ENCODE measurements at places on chromosomes 5 and 9.

- DNase-seq = no peak
Observed at GRCh38 chr9:121437891-121438290, 61.8 kb downstream of the GGTA1 start.

GRCh38 chr5:142206801-142207200 is 98.2 kb downstream of the NDFIP1 start:
- DNase-seq = no peak

DNA sequence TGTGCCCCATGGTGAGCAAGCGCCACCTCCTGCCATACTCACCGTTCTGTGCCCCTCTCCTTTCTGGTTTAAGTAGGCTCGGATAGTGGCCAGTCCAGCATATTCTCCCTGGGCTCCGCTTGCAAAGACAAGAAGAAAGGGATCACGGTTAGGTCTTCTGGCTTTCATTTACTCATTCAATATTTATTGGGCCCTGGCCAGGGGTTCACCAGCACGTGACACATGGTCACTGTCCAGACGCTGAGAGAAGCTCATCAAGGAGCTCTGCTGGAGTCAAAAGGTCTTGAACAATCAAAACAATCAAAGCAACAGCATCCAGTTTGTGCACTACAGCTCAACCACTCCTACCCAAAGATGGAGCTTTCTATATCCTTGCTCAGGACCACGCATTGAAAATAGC is 80.2 kb downstream of the GLDC start:
- no peak for DNase-seq

DNA sequence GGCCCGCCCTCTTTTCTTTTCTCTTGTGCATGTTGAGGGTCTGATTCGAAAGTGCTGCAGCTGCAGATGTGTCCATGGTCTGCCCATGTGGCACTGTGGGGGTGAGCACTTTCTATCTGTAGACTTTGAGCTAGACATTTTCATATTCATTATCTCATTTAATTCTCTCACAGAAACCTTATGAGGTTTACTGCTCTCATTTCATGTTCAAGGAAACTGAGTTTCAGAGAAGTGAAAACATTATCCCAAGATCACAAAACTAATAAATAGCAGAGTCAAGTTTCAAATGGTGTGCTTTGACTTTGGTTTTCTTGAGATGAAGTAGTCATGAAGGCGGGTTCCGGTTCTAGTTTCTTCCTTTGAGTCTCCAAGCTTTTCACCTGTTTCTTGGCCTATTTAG is 536.5 kb upstream of the ZNF462 start:
- no peak for DNase-seq

- no peak for DNase-seq
Observed at GRCh38 chr5:80109646-80110478, 74.7 kb downstream of the THBS4 start.

GRCh38 chr9:70488098-70488792 is 73.8 kb upstream of the KLF9 start:
- no peak for DNase-seq

DNA sequence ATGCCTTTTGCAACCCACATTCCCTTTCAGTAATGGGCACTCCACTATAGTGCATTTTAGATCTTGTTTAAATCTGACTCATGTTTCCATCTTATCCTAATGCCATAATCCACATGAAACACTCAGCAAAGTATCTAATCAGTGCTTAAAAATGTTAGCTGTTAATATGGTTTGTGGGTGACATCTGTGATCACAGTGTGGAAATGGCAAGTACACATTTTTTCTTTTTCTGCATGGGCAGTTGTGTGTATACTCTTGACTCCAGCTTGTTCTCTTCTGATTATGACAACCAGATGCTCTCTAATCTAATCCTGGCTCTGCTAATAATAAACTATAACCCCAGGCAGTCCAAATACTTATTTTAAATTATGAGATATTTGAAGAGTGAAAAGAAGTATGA is 103.3 kb downstream of the EDIL3 start:
- no peak for DNase-seq

GRCh38 chr5:170885809-170886208 is 24.0 kb downstream of the RANBP17 start:
- peak; percentile 9 for DNase-seq

DNA sequence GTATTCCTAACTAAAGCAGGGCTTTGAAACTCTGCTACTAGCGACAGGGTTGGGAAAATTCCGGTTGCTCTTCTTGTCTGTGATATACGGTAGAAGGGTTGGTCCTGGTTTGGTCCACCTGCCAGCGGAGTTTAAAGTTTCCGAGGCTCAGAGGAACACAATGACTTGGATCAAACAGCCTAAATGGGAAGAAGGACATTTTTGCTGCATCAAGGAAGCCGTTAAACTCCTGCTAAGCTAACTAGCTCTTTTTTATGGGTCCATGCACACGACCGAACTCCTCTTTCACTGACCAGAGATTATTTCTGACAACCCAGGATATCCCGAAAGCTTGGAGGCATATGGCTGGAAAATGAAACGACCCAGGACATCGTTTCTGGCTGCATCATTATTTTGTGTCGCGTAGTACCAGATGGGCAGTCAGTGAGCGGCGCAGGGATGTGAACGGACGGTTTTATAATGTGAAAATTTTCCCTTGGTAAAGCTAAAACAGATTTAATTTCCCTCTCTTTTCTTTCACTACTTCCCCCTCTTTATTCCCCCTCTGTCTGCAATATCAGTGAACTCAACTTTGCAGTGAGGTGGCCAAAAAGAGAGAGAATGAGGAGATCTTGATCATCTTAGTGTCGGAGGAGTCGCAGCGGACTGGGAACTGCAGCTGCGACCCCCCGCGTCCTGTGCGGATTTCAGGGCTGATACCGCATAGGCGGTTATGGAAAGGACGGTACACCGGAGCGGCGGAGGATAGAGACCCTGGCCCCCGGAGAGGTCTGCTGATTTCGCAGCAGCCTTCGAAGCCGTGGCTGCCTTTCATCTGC is at the start of gene LURAP1L:
TSS of gene LURAP1L (plus strand) at position 160 of the 818 bp plus-strand sequence. CDS start 696 bp downstream, outside the sequence.
- DNase-seq = peak; percentile 75

- no peak for DNase-seq
Observed at GRCh38 chr9:113949571-113950078, 73.5 kb downstream of the ZNF618 start.

DNA sequence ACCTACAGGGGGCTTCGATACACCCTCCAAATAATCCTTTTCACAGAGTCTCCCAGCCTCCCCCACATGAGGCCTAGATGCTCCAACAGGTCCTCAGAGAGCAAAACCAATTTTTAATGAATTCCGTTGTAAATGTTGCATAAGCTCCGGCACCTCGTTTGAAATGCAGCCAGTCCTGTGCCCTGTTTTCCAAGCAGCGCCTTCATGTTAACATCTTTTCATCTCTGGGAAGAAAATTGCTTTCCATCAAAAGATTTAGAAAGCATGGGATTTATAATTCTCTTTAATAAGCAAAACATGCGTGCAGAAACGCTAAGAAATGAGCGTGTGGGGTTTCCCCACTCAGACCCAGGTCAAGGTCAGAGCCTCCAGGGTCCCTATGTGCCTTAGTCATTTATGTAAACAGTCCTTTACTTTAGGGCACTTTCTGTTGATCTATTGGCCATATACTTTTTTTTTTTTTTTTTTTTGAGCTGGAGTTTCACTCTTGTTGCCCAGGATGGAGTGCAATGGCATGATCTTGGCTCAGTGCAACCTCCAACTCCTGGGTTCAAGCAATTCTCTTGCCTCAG is 177.5 kb upstream of the S1PR3 start:
- no peak for DNase-seq

DNA sequence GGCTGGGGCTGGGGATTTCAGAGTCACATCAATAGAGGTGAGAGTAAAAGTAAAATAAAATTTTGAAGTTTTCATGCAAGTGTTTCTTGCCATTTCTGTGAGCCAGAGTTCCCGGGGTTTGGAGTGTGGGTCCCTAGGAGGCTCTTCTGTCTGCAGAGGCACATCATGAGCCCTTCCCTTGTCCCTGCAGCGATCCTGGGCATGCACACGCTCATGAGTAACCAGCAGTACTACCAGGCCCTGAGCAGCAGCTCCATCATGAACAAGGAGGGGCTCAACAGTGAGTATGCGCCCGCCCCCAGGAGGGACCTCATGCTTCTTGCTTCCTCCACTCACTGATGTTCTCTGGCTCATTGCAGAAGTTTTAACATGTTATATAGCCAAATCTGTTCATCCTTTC is 61.1 kb downstream of the TMOD1 start:
- no peak for DNase-seq

DNA sequence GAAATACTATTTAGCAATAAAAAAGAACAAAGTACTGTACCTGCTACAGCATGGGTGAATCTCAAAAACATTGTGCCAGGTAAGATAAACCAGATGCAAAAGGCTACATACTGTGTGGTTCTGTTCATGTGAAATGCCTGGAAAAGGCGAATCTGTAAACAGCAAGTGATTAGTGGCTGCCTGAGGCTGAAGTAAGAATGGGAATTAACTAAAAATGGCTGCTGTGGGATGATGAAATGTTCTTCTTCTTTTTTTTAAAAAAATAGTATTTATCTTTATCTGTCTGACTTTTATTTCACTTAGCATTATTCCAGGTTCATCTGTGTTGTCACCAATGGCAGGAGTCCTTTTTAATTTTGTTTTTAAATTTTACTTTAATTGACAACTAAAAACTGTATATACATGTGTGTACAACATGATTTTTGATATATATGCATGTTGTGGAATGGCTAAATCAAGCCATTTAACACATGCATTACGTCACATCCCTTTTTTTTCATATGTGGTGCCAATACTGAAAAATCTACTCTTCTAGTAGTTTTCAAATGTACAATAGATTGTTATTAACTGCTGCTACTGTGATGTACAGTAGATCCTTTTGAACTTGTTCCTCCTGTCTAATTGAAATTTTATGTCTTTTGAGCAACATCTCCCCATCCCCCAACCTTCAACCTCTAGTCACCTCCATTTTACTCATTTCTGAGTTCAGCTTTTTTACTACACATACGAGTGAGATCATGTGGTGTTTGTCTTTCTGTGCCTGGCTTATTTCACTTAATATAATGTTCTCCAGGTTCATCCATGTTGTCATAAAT is 62.9 kb upstream of the TNFAIP8 start:
- DNase-seq = no peak

DNA sequence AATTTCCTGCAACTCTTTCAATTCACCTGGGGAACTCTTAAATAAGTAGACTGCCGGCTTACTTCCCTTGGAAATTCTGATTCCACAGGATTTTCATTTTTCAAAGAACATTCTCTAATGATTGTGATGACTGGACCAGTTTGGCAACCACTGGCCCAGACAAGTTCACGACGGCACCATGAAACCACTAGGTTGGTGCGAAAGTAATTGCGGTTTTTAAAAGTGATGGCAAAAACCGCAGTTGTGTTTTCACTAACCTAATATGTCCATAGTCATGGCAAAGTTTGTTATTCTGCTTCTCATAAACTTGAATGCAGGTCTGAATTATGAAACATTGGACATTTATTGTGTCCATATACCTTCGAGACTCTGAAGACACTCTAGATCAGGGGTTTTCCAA is 317.2 kb downstream of the IRX1 start:
- DNase-seq = no peak

DNA sequence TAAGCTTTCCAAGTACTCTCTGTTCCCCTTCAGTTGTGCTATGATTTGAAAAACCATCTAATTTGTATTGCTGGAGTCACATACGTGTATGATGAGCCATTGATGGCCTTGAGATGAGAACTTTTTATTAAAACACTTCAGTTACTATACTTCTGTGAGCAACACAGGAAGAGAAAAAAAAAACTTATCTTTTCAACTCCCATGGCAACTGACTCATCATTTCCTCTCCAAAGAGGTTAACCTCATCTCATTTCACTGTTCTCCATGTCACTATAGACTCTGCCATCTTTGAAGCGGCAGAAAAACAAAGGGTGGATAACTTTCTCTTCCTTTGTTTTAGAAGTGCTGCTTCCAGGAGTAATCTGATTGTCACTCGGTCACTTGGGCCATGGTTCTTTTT is 104.3 kb upstream of the PCSK1 start:
- peak; percentile 88 for DNase-seq

GRCh38 chr5:93607367-93608258 is 24.6 kb downstream of the NR2F1 start:
- DNase-seq = peak; percentile 91

- DNase-seq = no peak
Observed at GRCh38 chr5:39189292-39189955, 29.9 kb downstream of the FYB1 start.

DNA sequence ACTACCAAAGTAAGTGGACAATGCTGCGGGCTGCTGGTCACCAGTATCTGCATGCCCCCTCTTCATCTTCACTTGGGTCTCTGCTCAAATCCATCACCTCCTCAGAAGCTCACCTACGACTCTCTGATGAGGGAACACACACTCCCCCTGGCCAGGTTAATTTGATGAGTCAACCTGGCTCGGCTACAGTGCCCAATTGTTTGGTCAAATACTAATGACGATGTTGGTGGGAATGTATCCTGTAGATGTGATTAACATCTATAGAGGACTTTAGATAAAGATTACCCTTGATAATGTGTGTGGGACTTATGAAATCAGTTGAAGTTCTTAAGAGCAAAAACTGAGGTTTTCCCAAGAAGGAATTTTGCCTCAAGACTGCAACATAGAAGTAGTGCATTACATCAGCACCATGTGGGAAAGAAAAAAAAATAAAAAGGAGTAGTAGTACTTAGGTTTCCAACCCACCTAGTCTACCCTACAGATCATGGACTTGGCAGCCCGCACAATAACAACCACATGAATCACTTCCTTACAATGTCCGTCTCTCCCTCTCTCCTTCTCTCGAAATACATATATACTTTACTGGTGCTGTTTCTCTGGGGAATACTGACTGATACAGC is 467.3 kb downstream of the DNAH5 start:
- DNase-seq = peak; percentile 74

DNA sequence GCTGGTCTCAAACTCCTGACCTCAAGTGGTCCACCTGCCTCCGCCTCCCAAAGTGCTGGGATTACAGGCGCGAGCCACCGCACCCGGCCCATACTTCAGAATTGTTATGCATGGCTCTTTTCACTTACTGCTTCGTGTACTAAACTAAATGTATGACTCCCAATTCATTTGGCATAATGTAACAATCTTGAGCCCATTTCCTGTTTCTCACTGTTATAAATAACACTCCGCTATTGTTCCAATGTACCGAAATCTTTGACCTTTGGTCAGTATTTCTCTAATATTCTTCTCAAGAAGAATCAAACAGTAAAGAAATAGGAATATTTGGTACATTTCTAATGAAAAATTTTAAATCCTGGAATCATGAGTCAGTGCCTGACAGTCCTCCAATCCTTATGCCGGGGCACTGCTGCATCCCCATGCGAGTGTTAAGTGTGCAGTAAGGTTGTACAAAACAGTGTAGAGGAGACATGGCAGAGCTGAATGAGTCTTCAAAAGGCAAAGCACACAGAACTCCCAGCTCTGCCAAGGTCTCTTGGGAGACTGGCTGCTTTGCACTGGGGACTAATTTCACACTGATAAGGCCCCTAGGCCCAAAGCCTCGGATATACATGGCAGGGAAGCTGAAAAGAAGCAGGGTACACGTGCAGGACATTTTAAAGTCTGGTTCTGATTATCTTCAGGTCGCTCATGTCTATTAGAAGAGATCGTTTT is 58.4 kb downstream of the HABP4 start:
- no peak for DNase-seq

GRCh38 chr5:136802383-136802782 is 437.0 kb upstream of the TRPC7 start:
- DNase-seq = peak; percentile 35

Data from fibroblast of skin of back (primary cell).